ENCODE measurements at places on chromosomes 2 and 18.
A peak's percentile ranks its signal among the peaks of the same experiment; 100 is the strongest.

GRCh38 chr2:226791056-226791486 is 8.5 kb downstream of the IRS1 start:
- DNase-seq = peak; percentile 79

DNA sequence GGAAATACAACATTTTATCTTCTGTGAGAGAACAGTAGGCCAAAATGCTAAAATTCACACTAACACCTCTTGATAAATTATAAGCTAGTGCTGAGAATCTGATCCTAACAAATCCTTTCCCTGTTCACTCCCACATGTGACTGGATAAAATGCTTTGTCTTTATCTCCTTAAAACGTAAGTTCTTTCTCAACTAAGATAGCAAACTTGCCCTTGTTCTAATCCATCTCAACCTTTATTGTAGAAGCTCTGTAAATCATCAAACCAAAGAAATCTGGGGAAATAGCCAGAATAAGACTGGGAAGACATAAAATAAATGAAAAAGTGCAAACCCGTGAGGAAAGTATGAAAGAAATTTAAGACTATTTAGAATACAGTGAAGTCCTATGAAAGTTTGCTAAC is 1058.4 kb upstream of the ACVR2A start:
- DNase-seq = no peak

DNA sequence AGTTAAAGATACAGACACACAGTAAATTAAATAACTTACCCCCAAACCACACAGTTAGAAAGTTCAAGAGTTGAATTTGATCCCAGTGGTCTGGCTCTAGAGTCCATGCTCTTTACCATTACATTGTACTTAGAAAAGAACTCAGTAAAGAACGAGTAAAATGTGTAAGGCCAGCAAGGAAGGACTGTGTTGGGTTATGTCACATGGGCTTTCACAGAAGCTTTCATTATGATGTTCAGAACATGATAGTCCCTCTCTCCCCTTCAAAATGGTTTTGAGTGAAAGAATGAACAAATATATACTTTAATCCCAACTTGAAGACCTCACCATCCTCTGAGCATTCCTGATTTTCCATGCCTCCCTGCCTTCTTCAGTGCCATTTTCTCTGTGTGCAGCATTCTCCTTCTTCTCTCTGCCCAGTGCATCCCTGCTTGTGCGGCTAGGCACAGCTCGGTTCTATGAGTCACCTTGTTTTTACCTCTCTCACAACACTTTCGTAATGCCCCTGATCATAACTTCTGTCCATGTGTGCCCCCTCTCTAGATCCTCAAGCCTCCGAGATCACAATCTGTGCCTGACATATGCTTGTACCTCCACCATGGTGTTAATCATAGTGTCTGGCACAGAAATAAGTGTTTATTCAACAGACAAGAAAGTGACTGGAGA is 22.0 kb downstream of the RASGRP3 start:
- DNase-seq = no peak

GRCh38 chr2:201348758-201349157 is 8.4 kb downstream of the FLACC1 start:
- DNase-seq = no peak

- DNase-seq = no peak
These were observed 181.2 kb downstream of the THADA start for GRCh38 chr2:43414586-43415135.

- no peak for DNase-seq
These were observed 43.6 kb downstream of the EEF1B2 start for GRCh38 chr2:206203331-206203730.

GRCh38 chr2:137091704-137092103 is 326.4 kb downstream of the THSD7B start:
- no peak for DNase-seq

DNA sequence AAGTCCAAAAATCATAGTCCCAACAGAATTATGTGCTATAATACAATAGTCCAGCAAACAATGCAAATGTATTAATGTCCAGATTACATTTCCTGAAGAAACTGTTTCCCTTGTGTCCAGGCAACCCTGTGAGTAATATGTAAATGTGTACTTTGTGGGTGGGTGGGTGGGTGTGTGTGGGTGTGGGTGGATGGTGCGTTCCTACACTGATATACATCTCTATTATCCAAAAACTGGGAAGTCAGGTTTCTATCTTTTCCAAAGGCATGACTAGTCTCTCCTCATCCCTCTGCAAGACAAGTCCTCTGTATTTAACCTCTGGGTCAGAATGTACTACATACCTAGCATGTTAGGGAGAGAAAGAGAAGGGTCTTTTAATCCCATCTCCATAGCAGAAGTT is 71.6 kb downstream of the LNPK start:
- DNase-seq = no peak

DNA sequence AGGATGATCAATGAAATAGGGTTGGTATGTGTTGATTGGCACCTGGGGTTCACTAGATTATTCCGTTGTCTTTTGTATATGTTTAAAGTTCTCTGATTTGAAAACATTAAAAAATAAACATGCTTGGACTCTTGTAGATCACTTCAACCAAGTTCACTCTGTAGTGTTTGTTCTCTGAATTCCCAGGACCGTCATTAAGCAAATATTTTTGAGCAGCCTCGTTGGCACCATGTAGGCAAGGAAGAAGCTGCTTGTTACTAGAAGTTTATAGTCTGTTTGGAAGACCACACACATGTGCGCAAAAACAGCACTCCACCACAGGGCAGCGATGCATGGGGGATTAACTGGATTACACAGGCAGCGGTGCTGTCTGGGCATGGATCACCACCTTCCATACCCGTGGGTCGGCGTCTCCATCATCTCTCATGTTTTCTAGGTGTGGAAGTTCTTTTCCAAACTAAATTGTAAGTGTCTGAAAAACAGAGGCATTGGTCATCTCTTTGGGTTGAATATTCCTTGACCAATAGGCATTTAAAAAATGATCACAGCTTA is 212.2 kb downstream of the FHOD3 start:
- no peak for DNase-seq

DNA sequence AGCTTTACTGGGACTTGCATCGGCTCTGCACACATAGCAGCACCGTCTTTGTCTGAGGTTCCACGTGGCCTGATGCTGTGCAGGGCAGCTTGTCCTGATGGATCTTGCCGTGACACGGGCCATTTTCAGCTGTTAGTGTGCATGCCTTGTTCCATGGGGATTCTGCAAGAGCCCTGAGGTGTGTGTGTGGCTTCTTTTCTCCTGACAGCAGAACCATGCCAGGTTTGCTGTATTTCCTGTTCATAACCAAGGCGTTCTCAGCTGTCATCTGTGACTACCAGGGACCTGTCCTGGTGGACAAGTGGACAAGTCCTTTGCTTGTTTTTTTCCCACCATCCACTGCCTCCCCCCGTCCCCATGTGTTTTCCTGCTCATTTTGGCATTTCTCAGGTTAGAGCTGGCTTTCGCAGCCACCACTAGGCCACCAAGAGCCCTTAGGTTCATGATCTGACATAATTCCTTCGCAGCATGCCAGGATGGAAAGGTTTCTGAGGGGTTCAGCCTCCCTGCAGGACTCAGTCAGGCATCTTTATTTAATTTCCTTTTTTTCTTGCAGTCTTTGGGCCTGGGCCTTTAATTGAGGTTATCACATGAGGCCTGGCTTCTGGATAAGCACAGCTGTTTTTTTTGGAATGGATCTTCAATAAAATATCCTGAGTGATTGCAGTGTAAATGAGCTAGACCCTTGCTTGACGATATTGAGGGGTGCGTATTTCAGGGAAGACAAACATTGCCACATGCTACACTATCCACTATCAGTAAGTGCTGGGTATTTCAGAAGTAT is 139.4 kb downstream of the NCK2 start:
- no peak for DNase-seq

DNA sequence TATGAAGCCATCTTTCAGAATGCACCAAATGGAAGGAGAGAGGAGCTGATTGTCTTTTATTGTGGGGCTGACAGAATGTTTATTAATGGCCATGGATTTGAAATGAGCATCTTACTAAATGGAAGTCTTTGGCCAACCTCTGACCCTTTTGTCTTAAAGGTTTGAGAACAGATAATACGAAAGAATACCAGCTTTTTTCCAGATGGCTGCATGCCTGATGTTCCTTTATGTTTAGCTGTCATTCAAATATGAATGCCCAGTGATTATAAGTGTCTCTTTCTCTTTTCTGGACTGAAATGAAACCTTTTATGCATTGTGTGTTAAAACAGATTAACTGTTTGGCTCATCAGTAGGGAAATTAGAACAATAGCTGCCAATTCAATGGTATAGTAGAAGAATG is 46.0 kb downstream of the PARD3B start:
- DNase-seq = no peak

- no peak for DNase-seq
These were observed 20.5 kb downstream of the ACOXL start for GRCh38 chr2:110752871-110753270.

- no peak for DNase-seq
These were observed 83.0 kb upstream of the FZD7 start for GRCh38 chr2:201950606-201951005.

- no peak for DNase-seq
These were observed 26.7 kb upstream of the ST8SIA3 start for GRCh38 chr18:57325491-57326166.

DNA sequence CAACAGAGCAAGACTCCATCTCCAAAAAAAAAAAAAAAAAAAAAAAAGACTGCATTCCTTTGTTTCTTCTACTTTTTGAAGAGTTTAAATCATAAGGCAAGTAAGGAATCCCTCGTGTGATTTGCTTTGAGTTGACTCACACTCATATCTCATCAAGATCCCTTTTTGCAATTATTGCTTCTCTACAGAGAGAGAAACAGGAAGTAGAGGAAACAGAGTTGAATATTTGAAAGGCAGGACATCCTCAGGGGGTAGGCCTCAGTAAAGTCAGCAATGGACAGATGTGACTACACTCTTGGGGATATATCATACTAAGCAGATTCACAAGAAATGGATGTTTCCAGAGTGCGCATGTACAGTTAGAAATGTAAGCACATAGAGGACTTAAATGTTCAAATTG is 11.2 kb upstream of the EFR3B start:
- DNase-seq = no peak

- no peak for DNase-seq
These were observed 151.8 kb upstream of the KCTD1 start for GRCh38 chr18:26700201-26700600.

DNA sequence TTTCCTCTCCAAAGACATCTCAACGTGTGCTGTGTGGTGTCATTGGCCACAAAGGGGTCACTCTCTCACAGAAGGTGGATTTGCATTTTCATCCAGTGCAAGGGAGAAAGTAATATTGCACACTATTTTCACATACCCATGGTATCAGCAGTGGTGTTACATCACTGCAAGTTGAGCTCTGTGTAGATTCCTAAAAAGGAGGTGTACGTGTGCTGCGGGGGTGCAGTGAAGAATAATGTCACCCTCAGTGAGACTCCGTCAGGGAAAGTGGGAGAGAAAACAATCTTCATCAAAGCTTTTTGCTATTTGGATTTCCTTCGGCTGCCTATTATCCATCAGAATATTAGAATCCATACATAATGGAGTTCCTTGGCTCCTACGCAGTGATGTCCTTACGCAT is 733.8 kb upstream of the FANCL start:
- DNase-seq = no peak

DNA sequence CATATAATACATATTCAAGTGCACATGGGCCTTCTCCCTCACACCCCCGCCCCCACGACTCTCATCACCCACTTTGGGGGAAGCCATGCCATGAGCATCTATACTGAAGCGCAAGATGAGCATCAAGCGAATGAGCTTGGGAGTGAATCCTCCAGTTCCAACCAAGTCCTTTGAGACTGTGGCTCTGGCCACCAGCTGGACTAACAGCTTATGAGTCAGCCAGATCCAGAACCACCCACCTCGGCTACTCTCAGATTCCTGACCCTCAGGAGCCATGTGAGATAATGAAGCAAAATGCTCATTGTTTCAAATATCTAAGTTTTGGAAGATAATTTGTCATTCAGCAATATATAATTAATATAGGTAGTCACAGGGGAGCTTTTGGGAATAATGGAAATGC is 22.2 kb upstream of the IL1RL1 start:
- no peak for DNase-seq

DNA sequence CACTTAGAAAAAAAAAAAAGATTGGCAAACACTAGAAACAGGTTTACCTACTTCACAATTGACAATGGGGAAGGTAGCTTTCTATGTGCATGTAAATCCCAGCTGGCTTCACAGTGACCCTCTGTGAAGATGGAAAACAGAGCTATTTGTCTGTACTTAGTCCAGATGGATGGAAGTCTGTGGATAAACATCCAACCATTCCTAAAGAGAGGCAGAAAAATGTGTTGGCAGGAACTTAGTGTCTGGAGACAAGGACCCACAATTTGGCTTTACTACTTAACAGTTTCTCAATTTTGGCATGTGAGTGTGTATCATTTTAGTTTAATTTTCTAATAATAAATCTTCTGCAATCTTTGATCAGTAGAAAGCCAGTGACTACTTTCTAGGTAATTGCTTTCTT is 154.4 kb downstream of the RAD51AP2 start:
- DNase-seq = no peak

- peak; percentile 85 for DNase-seq
These were observed 9.6 kb upstream of the ITPRIPL1 start for GRCh38 chr2:96315400-96316071.

- DNase-seq = no peak
These were observed 208.7 kb downstream of the RIT2 start for GRCh38 chr18:42906761-42907160.

DNA sequence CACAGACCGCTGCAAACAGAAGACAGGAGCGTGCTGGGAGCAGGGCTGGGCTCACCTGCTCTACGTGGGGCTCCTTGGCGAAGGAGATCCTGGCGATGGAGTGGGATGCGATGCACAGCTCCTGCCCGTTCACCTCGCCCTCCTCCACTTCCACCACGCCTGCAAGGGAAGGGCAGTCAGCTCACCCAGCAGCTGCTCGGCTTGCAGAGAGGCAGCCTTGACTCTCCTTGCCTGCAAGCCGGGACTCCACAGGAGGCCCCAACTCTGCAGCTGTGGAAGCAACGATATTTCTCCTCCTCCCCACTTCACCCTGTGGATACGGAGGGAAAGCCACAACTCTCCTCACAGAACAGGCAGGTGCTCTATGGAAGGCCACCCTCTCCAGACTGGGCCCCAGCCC is 35.1 kb downstream of the THAP4 start:
- no peak for DNase-seq

GRCh38 chr2:148680462-148680861 is 35.9 kb downstream of the EPC2 start:
- DNase-seq = peak; percentile 20

- DNase-seq = no peak
These were observed 18.1 kb upstream of the B4GALT6 start for GRCh38 chr18:31702449-31702848.

GRCh38 chr2:237692601-237693290 is 65.4 kb downstream of the LRRFIP1 start:
- DNase-seq = peak; percentile 35

DNA sequence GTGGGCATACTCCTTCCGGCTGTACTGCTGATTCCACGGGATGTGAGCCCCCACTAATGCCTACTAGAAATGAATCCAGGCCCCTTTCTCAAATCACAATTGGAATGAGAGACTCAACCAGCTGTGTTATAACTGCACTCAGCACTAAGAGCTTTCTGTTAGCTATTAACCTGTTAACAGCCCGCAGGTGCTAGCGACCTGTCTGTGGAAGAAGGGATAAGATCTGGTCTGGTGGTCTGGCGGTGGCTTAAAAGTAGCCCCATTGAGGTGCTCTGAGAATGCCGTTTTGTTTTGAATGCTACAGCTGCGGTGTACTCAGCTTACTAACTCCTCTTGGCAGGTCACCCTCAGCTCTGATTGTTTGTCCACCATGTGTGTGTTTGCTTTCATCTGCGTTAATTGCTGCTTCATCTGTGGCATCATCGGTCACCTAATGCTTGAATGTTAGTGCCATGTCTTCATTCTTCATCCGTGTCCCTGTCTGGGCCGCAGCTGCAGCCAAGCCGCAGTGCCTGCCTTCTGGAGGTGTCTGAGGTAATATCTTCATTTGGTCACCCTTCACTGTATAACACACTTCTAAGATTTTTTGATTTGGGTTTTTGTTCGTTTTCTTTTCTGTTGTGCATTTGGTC is 16.3 kb downstream of the RAB12 start:
- no peak for DNase-seq
